ENCODE measurements at places on chromosomes 13 and 19.
A peak's percentile ranks its signal among the peaks of the same experiment; 100 is the strongest.

GRCh38 chr19:19696386-19696785, 27.7 kb downstream of the ZNF101 start:
- DNase-seq, result no peak

DNA sequence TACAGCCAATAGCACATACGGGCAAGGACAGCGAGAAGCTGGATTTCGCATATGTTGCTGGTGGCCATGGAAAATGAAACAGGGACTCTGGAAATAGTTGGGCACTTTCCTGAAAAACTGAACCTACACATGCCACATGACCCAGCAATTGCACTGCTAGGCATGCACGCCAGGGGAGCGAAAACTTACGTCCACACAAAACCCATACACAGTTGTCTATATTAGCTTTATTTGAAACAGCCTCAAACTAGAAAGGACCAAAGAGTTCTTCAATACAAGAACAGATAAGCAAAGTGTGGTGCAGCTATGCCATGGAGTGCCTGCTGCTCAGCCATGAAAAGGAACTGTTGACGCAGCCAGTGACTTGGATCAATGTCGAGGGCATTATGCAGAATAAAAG, 7.3 kb upstream of the SPACA7 start:
- no peak for DNase-seq

GRCh38 chr19:456547-457110, 4.2 kb downstream of the SHC2 start:
- no peak for DNase-seq

DNA sequence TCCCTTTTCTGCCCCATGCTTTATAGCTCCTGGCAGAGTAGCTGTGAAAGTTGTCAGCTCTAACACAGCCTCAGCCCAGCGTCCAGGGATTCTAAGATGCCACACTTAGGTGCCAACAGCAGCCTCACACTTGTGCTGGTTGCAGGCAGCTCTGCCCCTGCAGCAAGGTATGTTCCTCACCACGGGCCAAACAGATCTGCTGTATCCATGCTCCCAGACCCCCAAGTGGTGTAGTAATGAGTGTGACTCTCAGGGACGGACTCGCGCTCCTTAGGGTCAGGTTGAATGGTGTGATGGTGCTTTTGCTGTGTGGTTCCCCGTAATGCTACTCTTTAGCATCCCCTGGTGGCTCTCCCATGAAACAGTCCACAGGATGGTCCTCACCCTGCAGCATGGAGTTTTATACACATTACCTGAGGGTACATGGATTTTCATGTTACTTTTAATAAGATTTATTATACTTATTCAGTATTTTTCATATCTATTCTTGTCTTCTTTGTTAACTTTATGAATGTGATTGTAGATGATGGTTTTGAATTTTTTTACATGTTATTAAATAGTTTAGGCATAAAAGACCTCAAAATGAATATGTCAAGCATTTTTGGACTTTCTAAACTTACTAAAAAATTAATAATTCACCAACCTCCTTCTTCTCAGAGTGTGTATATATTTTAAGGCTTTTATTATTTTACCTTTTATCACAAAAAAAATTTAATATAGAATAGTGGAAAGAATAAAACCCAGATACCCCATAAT, 232.5 kb downstream of the SLC7A1 start:
- DNase-seq, result no peak

GRCh38 chr13:60584976-60585375, 188.0 kb downstream of the TDRD3 start:
- no peak for DNase-seq

DNA sequence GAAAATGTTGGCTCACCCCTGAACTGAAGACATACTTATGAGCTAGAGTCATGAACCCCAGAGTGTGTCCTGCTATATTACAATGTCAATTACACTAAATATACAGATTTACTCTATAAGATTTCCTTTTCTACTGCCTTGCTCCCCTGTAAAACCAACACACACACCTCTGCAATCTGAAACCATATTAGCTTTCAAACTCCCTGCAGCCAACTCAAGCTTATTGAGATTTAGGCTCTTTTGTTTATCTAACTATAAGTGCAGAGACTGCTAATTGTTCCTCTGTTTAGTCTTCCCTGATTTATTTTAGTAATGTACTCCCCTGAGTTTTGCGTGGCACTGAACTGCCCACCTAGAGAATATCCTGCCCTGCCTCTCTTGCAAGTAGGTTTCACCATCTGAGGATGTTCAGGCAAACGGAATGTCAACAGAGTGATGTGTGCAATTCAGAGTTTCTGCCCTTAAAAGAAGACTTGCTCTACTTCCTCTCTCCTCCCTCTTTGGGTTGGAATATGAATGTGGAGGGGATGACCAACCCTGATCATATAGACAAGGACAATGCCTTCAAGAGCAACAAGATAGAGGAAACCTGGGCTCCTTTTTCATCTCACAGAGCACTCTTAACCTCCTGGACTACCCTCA, 22.3 kb downstream of the FAM216B start:
- no peak for DNase-seq

DNA sequence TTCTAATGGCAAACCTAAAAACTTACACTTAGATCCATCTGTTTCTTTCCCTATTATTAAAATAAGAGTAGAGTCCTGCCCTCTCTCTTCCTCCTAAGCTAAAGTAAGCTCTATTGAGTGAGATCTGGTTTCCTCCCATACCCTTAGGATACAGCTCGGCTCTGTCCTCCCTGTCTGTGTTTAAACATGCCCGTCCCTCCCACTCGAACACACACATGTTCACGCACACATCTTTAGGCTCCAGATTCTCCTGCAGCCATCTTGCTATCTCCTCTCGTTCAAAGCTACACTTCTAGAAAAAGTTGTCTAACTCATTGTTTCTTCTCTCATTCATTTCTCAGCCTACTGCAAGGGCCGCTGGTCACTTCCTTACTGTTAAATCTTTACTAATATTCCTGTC, 15.1 kb upstream of the CEBPG start:
- no peak for DNase-seq

GRCh38 chr19:9785367-9786331, 17.1 kb upstream of the ZNF846 start:
- peak; percentile 73 for DNase-seq

DNA sequence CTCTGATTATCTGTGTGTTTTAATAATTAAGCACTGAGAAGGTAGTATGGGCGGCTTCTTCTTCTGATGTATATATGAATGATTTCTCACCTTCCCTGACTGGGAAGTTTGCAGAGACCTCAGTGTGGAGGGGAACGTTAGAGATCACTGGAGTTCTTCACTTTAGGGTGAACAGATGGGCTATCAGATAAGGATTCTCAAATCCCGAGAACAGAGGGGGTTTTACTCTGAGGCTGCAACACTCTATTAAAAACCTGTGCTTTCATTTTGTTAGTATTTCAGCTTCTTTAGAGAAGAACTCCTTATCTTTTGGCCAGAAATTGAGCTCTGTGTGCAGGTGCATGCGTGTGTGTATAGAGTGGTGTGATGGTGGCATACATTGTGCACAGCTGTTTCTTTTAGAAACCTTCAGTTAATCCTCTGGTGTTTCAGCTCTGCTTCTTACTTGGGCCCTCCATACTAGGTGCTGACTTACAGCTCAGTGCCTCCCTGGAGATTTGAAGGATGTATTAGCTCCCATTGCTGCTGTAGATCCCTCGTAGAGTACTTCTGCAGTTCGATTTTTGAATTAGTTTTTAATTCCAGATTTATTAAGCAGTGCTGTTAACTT, 45.3 kb upstream of the PCDH9 start:
- DNase-seq, result no peak

DNA sequence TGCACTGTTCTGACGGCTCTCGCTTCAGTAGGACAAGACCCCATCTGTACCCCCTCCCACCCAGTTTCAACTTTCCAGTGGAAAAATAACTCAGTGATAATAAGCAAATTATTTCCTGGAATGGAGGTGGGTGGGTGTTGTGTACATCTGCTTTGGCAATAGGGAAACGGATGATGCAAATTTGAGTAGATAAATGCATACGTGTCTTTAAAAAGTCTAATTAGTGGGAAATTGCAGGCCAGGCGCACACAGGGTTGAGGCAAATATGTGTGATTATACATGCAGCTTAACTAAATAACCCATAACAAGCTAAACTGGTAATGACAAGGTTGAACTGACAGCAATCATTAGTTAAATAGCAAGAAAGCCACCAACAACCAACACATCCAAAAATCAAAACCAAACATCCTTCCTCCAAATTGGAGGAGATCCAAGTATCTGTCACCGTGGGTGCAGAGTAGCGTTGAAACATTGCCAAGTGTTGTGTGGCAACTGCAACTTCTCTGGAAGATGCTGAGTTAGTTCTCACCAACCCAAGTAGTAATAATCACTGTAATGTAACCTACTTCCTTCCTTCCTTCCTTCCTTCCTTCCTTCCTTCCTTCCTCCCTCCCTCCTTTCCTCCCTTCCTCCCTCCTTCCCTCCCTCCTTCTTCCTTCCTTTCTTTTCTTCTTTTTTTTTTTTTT, 54.6 kb downstream of the TRPM4 start:
- no peak for DNase-seq

- DNase-seq, result no peak
Observed at GRCh38 chr13:99916366-99917103, 55.0 kb downstream of the ZIC5 start.

DNA sequence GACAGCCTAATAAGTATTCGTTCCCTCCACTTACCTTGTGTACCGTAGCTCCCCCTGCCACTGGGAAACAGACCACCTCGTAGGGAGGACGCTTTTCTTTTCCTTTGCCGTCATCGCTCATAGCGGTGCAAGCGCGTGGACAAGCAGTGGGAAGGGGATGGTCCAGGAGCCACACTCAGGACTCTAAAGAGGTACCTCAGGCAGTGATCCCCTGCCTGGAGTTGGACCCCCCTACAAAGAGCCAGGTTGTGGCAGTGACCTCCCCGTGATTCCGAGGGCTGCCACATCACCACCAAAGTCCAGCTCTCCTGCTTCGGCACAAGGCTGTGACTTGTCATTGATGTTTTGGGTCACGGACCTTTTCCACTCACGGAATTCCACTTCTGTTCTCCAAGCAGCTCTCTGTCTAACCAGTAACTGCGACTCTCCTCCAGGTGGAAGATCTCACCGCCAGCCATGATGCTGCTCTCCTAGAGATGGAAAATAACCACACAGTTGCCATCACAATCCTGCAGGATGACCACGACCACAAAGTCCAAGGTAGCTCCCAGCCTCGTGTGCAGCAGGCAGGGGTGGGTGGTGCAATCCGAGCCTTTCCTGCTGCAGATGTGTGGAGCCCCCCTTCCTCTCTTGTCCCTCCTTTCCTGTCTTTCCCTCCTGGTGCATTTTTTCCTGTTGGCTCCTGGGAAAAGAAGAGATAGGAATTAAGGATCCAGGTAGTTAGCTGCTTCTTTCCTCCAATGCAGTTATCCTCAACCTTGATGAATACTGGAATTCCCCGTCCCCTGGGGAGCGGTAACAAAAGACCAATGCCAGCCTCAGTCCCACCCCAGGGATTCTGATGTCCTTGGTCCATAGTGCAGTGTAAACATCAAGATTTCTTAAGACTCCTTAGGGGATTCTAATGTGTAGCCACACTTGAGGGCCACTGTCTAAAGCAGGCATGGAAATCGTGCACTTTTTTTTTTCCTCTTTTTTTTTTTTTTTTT, 107.7 kb downstream of the SLC7A1 start:
- DNase-seq, result no peak

DNA sequence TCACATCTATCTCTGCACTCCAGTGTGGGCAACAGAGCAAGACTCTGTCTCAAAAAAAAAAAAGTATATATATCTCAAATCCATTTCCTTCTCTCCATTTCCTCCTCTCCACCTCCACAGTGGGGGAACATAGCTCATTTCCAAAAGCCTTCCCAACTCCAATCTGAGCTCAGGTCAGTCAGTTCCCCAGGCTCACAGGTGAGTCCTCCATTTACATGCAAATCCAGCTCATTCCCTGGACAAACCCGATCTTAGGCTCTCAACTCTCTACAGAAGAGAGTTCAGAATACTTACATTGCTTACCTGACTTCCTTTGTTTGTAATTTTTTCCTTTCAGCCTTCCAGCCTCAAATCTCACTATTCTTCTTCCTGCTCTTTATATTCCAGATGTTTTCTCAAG, 518.3 kb downstream of the GPC6 start:
- no peak for DNase-seq

GRCh38 chr19:40224342-40225150, 1.9 kb downstream of the CCNP start:
- peak; percentile 37 for DNase-seq

- no peak for DNase-seq
Observed at GRCh38 chr13:69545551-69545950, 562.1 kb upstream of the ATXN8OS start.

DNA sequence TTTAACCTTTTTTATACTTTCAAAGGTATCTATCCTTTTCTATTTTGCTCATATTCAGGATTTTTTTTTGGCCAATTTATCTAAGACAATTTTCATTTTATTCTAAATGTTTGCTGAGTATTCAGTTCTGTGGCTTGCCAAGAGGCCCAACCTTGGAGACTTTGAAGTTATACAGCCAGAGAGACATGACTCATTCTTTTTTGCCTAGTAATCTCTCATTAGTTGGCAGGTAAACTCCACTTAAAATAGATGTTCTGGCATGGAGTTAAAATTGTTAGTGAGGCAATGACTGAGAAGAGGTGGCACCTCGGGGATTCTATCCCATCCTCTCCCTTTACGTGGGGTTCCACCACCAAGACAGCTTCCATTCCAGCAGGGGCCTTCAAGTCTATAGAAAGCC, 213.8 kb downstream of the KCTD12 start:
- peak; percentile 34 for DNase-seq

All from epithelial cell of prostate (primary cell).